Brain microvascular endothelial cell (primary cell): ENCODE measurements at places on chromosomes 3 and 15.

GRCh38 chr3:159252274-159252673 lies 450.4 kb downstream of the MFSD1 start:
- no peak for DNase-seq

- no peak for DNase-seq
These were observed 60.7 kb downstream of the ADAMTS7 start for GRCh38 chr15:78750566-78750965.

DNA sequence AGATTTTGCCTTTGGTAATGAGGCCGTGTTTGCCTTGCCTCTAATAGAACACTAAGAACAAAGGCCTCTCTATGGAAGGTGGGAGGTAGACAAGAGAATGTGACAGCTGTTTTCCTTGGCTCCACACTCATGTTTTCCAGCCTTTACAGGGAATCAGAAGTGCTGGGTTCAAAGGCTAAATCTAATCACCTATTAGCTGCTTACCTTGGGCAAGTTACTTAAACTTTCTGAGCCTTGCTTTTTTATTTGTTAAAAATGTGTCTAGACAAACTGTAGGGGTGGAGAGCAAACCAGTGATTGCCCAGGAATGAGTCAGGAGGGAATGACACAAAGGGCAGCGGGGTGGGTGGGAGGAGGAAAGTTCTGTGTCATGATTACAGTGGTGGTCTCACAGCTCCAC lies 179.0 kb downstream of the P3H2 start:
- DNase-seq, result peak; percentile 79

GRCh38 chr3:16474920-16475319 lies 38.6 kb downstream of the RFTN1 start:
- no peak for DNase-seq
